NCI-H1436 treated with DMSO at 0.1 percent for 48 hours (cell line): ENCODE measurements at places on chromosomes 3 and 15.

- no peak for DNase-seq
Measured at GRCh38 chr3:69107841-69108240, 14.6 kb downstream of the LMOD3 start.

GRCh38 chr3:160184655-160185054 lies 40.6 kb upstream of the C3orf80 start:
- DNase-seq, result no peak

- no peak for DNase-seq
Measured at GRCh38 chr3:188573291-188573940, 419.5 kb downstream of the LPP start.

GRCh38 chr3:37905987-37906674 lies 44.5 kb downstream of the CTDSPL start:
- DNase-seq, result no peak

DNA sequence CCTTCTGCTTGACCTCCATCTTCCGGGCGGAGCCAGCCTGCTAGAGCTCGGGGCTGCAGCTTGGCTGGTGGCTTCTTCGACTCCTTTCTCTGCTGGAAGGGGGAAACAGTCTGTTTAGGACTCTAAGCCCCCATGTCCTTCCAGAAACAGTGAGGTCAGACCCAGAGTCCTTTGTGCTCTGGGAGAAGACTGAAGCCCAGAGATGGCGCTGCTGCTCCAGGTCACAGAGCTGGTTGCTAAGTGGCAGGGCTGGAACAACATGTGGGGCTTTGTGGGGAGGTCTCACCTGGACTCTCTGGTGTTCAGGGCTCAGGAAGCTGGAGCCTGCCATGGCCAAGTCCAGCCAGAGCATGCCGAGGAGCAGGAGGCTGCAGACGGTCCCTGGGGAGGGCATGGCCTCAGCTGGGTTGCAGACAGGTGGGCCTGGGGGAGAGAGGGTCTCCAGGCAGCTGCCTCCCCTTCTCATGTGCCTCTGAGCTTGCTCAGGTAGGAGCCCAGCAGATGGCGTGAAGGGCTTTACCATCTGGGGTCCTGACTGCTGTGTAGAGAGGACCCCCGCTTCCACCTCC lies 2.9 kb downstream of the GHRL start:
- DNase-seq, result no peak

- no peak for DNase-seq
Measured at GRCh38 chr3:37935290-37935668, 55.3 kb upstream of the VILL start.

DNA sequence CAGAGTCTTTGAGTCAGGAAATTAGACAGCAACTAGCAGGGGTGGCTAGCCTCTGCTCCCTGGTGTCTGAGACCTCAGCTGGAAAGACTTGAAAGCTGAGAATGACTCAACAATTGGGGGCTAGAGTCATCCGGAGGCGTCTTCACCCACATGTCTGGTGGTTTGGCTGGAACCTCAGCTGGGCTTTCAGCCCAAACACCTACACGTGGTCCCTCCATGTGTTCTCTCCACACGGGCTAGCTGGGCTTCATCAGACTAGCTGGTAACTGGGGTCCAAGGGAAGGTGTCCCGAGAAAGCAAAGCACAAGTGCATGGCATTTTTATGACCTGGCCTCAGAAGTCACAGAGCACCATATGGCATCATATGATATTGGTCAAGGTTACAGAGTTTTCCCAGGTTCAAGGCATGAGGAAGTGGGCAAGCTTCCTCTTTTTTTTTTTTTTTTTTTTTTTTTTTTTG lies 19.9 kb upstream of the ABHD2 start:
- no peak for DNase-seq

DNA sequence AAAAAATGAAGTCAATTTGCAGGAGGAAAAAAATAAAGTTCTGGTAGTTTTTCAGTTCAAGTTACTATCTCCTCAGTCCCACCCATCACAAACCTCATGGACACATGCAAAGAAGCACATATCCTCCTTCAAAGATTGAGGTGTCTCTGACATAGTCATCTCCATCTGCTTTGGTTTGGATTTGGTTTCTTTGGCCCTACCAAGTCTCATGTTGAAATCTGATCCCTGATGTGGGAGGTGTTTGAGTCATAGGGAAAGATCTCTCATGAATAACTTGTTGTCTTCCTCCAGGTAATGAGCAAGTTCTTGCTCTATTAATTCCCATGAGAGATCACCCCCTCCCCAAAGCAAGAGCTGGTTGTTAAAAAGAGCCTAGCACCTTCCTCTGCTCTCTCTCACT lies 446.8 kb downstream of the IGSF11 start:
- DNase-seq, result no peak

- DNase-seq, result no peak
Measured at GRCh38 chr3:119794971-119795612, 13.2 kb downstream of the NR1I2 start.

DNA sequence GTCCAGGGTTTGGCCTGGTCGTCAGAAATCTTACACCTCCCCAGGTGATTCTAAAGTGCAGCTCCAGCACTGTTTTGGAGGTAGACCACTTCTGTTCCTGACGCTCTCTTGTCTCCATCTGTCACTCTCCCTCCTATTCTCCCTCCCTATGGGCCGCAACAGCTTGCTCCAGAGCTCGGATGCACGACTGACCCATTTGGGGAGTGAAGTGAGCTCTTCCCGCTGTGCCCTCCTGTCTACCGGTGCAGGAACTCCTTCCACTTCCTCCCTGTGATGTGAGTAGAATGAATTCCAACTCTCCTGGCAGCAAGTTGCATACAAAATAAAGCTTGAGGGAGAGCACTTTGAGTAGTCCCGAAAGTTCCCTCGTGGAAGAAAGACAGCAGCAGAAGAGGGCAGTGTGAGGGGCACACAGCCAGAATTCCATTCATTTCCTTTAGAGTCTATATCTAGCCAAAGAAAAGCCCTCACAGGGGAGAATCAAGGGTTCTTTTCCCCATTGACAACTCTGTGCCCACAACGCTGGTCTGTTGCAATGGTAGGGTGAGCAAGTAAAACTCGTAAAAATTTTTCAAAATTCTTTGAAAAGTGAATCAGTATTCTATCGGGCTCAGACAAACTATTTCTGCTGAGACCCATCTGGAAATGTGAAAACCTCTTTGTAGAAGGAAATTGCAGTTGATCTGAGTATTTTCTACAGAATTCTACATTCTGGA lies 39.9 kb upstream of the BDH1 start:
- no peak for DNase-seq

DNA sequence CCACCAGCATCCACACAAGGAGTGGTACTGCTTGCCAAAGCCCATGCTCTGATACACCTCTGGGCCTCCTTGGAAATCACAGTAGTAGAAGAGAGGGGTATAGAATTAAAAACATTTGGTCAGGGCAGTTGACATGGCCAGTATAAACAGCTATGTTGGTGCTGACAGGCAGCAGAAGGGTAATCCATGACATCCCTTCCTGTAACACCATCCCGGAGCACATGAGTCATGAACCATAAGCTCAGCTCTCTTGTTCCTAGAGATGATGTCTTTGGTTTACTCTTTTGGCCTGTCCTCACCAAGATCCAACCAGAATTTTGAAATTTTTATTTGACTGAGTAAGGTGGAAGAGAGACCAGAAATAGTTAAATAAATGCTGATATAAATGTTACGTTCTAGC lies 132.6 kb upstream of the CTDSPL start:
- no peak for DNase-seq

GRCh38 chr3:191169566-191169965 lies 29.5 kb upstream of the OSTN start:
- no peak for DNase-seq

DNA sequence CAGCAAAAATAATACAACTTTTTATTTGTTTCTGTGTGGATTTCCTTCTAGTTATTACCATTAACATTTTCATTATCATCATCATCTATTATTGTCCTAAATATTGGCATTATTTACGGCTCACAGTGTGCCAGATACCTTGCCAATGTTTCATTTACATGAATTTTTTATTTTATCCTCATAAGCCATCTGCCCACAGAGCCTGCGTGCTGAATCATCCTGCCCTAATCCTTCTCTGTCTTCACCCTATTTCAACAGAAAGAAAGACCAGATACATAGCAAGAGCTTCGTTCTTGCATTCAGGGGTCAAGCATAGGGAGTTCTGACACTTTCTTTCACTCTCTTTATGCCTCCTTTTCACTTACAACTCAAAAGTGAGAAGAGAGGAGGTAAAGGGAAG lies 82.0 kb downstream of the KCNMB2 start:
- no peak for DNase-seq

DNA sequence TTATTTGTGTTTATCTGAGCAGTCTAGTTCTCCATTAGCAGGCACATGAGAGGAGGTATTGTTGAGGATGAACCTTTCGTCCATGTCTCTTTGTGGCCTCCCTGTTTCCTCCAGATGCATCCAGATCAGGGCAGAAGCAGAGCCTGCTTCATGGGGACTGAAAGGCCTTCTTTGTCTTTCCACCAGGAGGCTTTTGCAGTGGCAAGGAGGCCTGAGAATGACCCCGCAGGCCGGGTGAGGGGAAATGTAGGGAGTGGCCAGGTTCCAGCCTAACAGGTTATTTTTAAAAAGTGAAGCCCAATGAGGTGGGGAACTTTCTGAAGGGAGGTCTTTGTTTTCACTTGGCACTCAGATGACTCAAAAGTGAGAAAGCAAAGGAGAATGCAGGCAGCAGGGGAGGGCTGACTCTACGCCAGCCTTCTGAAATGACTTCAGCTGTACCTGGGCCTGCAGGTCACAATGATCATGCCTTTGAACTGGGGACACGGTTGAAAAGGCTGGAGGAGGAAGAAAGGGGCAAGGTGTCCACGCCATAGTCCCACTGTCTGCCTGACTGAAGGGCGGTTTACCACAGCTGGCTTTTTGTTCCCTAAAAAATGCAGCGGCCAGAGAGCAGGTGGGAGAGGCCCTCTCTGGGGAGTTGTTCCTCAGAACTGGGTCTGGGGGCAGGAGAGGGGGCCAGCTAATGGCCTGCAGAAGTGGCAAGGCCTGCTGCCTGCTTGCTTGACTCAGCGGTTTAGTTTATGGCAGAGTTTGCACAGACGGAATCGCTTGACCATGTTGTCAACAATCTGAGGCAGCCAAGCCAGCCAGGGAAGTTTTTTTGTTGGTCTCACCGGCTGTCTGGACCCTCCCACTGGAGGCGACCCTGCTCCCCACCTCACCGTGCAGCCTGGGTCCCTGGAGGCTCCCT lies 28.7 kb downstream of the CMTM7 start:
- no peak for DNase-seq

DNA sequence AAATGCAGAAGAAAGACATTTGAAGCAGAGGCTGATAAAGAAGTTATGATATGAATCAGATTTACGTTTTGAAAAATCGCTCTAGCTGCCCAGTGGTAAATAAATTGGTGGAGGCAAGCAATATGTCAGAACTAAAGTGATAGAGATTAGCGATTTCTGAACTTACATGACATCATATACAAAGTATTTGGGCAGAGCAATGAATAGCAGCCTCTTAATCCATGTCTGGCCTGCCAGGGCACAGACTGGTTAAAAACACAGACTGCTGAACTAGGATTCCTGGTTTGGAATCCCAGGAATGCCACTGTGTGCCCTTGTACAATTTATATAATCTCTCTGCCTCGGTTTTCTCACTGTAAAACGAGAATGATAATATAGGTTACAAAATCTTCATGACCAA lies 243.1 kb upstream of the SETMAR start:
- DNase-seq, result no peak

GRCh38 chr15:28873006-28873405 lies 12.8 kb upstream of the APBA2 start:
- no peak for DNase-seq

GRCh38 chr15:75368689-75369239 lies 357 bp upstream of the MAN2C1 start:
- no peak for DNase-seq

GRCh38 chr3:111850537-111850936 lies 8.5 kb upstream of the PHLDB2 start:
- DNase-seq, result no peak

- DNase-seq, result no peak
Measured at GRCh38 chr3:169841171-169841570, 28.5 kb upstream of the LRRC34 start.

DNA sequence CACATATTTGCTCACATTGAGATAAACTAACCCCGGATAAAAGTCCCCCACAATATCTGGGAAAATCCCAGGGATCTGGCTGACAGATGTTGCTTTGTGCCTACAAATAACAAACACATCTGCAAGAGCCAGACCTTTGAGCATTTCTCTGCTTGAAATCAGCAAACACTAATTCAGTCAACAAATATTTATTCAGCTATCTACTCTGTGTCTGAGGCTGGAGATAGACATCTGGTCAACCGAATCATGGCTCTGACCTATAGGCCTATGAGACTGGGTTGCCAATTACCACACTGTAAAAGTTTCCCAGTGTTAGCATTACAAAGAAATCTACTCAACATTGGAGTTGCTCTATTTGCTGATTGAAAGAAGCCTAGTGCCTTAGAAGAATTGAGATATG lies 201.1 kb upstream of the CADPS start:
- no peak for DNase-seq
